Activated CD4-positive, alpha-beta T cell treated with anti-CD3 and anti-CD28 coated beads for 36 hours (primary cell): ENCODE measurements at places on chromosomes 5 and 9. TPM values are rescaled to one million over a fixed set of nuclear protein-coding genes. Genes with fewer than 3 reads are reported as not detected.

DNA sequence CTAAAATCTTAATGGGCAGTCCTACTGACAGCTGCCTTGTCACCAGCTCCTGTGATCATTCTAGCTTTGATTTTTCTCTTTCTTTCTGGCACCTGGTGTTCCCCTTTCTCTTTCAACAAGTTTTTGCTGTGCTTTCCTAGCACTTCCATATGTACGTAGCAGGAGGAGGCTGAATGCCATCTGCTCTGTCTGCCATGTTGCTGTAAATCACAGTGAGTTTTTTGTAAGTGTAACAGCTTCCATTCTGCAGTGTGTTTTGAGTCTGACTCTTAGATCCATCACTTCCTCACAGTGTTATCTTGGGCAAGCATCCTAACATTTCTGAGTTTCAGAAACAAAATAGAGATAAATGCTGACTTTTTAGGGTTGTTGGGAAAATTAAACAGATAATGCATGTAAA is 247.9 kb downstream of the DOCK8 start:
- no peak for DNase-seq

GRCh38 chr9:132908635-132909034 is 29.9 kb downstream of the SPACA9 start:
- DNase-seq, result no peak

DNA sequence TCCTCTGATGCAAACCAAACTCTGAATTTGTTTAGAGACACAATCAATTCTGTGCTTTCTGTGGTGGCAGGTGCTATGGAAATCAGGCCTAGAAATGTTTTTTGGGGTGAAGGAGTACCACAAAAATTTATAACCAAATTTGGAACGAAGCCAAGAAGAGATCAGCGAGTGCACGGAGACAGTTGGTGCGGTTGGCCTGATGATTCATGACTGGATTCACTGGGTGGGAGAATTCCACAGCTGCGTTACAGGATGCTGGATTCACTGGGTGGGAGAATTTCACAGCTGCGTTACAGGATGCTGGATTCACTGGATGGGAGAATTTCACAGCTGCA is 135.6 kb upstream of the IRX4 start:
- DNase-seq, result no peak

- DNase-seq, result no peak
Observed at GRCh38 chr5:167638816-167639215, 652.6 kb upstream of the WWC1 start.

The CAVIN4 gene
- total RNA-seq, result 0.18 TPM

The ZNF883 gene
- 1.1 TPM for total RNA-seq
